Cardiac fibroblast (primary cell): ENCODE measurements at places on chromosomes 6 and 20.

DNA sequence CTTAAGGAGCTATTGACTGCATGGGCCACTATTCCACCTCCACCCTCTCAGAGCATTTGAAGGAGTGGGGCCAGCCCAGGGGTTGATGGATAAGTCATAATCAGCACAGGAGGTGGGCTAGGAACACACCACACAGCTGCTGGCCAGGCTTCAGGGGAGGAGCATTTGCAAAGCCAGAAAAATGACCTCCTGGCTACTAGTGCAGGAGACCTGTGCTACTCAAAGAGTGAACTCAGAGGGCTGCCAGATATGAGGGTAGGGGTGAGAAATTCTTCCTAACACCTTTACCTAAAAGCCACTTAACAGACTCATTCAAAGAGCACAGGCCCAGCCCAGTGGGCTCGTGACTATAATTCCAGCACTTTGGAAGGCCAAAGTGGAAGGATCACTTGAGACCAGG is 210.8 kb downstream of the TBXT start:
- no peak for DNase-seq

GRCh38 chr20:60483371-60483770 is 525.1 kb downstream of the CDH26 start:
- no peak for DNase-seq

GRCh38 chr6:126066053-126067048 is 80.0 kb downstream of the TRMT11 start:
- peak; percentile 18 for DNase-seq

GRCh38 chr6:116561377-116562018 is 7.9 kb downstream of the CALHM4 start:
- DNase-seq, result peak; percentile 86

- DNase-seq, result no peak
These were observed 925.5 kb upstream of the SLC35B3 start for GRCh38 chr6:9360881-9361280.

DNA sequence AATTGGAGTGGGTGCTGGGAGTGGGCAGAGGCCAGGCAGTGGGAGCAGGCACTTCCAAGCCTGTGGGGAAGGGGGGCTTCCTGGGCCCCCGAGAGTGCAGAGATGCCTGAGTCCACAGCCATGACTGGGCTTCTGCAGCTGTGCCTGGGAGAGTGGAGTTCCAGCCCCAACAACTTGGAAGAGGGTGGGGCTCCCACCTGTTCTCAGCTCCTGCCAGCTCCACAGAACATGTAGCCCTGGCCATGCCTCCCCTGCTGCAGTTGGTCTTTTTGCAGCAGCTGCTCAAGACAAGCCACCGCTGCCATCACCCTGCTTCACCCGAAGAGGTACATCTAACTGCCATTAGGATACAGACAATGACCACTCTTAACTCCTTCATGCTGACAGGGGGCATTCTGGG is 1092.3 kb downstream of the KHDRBS2 start:
- DNase-seq, result no peak

DNA sequence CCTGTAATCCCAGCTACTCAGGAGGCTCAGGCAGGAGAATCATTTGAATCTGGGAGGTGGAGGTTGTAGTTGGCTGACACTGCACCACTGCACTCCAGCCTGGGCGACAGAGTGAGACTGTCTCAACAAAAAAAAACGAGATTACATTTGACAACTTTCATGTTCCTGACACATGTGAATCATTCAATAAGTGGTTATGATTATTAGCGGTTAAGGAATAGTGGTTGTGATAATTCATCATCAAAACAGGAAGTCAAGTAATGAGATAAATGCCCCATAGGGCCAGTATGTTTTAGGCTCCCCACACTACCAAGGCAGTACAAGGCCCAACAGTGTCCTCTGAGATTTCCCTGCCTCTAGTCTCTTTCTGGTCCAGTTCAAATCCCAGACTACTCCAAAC is 2.5 kb downstream of the HDDC2 start:
- no peak for DNase-seq

DNA sequence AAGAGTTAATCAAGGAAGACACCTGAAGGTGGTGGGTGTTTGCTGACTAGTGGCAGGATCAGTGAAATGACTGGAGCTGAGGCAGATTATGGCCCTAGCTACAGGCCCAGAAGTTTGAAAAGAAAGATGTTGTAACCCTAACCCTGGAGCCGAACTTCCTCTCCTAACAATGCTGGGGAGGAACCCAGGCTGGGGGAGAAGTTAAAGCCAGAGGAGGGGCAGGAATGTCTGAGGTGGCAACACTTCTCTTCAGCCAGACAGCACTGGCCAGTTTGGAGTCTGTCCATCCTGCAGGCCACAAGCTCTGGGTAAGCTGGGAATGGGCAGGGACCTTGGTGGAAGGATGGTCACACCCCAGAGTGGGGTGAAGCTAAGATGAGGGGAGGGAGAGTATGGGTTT is at the start of gene LST1:
Gene LST1 (plus strand): TSS at position 270 of the 400 bp plus-strand sequence. CDS start 1,023 bp downstream, outside the sequence.
- peak; percentile 42 for DNase-seq
